NCI-H510A treated with DMSO at 0.1 percent for 48 hours (cell line): ENCODE measurements at places on chromosomes 16 and 17.

DNA sequence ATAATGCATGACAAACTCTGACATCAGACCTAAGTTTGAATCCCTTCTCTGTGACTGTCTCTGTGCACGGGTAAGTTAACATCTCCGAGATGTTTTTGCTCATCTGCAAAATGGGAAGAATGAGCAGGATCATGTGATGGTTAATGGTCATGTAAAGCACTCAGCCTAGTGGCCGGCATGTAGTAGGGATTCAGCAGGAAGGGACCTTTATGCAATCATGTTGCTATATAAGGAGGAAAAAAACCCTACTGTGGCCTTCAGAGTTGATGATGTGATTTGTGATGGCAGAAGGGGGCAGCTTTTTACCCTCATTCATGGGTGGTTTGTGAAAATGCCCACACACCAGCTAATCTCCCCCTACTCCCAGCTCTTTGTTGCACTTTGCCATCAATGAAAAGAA, 24.1 kb downstream of the CLEC16A start:
- DNase-seq = no peak

DNA sequence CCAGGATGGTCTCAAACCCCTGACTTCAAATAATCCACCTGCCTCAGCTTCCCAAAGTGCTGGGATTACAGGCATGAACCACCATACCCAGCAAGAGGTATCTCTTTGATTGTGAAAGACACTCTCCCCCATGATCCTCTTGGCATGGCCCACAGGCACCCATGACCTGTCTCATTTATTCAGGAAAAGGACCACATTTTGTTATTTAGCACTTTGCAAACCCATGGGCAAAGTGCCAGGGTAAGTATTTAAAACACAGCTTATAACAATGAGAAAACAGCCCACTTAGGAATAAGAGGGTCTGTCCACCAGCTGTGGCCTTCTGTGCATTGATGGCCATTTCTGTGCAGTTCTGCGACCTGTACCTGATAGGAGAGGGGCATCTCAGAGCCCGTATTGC, 12.8 kb upstream of the AKTIP start:
- no peak for DNase-seq

DNA sequence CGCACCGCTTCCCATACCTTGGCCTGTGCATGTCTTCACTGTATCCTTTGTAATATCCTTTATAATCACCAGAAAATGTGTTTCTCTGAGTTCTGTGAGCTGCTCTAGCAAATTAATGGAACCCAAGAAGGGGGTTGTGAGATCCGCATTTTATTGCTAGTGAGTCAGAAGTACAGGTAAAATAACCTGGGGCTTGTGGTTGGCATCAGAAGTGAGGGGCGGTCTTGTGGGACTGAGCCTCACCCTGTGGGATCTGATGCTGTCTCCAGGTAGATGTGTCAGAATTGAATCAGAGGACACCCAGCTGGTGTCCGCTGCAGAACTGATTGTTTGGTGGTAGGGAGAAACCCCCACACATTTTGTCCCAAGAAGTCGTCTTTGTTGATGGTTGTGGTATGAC, 382.4 kb downstream of the SNX29 start:
- no peak for DNase-seq

DNA sequence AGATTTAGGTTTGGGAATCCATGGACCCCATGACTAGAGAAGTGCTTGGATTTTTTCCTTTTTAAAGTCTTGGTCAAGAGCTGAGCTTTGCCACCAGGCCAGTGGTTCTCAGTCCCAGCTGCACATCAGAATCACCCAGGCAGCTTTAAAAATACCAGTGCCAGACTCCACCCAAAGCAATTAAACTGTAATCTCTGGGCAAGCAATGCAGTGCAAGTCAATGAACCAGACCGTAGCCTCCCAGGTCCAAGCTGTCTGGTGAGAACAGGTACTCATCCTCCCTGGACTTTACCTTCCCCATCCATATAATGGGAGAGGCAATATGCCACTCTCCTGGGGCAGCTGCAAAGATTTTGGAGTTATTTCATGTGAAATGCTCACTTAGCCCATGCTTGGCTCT, 223.1 kb upstream of the CDH5 start:
- DNase-seq = no peak

GRCh38 chr17:32954477-32954876, 26.5 kb downstream of the TMEM98 start:
- no peak for DNase-seq

- no peak for DNase-seq
Observed at GRCh38 chr17:5467416-5467815, 1.4 kb downstream of the DHX33 start.

GRCh38 chr17:55318081-55318480, 53.3 kb downstream of the HLF start:
- DNase-seq = no peak

GRCh38 chr16:51807551-51807950, 656.5 kb upstream of the SALL1 start:
- no peak for DNase-seq

DNA sequence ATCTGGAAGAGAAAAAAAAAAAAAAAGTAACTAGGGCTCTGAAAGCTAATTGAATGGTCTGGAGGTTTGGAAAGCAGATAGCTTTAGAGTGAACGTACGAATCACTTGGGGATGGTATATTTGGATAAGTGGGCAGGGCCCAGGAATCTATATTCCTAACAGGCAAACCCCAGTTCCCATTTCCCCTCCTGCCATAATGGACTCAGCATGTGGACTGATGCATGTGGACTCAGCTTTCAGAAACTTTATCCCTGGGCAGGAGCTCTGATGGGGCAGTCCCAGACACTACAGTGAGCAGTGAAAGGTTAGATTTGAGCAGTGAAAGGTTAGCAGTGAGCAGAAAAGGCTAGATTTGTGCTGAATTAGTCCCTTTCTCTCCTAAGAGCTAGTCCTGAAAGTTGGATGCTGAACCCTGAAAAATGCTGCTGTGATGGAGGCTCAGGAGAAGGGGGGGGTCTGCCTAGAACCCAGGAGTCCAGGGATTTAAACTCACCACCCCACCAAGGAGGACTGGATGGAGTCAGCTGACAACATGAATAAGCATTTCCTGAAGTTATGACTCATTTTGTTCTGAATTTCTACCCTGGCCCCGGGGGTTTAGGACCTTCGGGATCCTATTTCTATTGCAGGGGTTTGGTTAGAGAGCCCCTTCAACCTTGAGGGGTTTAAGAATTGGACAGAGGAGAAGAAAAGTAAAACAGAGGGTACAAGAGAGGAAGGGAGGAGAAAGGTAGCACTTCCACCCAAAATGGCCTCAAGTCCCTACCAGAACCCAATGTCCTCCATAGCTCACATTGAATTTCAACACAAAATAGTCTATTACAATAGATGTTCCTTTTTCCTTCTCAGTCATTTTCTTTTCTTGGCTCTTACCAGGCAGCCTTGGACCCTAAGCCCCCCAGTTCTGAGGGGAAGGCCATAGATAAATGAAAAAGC, 10.3 kb upstream of the FZD2 start:
- DNase-seq = no peak

DNA sequence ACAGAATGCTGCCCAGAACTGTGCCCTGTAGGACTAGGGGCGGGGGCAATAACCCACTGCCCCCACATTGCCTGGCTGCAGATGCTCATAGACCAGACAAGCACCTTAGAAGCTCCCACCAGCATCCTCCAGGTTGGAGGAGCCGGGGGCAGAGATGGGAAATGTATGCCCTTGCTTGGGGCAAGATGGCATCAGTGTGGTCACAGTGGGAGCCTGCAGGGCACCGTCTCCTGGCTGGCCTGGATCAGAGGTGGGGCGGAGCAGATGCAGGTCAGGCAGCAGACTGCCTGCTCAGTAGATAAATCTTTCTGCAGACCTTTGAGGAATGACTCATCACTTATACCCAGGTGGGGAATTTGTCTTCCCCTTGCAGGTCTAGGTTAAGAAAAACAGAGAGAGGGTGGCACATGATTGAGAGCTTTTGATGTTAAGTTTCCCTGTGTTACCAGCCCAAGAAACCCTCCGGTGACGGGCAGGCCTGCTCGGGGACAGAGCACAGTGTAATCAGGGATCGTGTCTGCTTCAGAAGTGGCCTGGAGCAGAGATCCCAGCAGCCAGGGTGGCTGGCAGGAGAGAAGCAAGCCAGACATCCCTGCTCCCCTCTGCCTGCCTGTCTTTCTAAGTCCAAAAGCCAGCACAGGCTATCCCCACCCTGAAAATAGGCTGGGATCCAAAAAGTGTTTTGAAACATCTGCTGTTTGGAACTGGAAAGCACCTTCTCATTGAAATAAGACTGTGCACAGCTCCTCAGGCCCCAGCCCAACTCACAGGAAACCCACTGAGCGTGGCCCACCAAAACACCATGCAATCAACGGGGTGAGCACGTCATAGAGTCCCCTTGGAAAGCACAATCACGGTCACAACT, 50.7 kb upstream of the RPL38 start:
- DNase-seq = peak; percentile 12

GRCh38 chr16:64276646-64277045, 845.2 kb downstream of the CDH11 start:
- DNase-seq = no peak

DNA sequence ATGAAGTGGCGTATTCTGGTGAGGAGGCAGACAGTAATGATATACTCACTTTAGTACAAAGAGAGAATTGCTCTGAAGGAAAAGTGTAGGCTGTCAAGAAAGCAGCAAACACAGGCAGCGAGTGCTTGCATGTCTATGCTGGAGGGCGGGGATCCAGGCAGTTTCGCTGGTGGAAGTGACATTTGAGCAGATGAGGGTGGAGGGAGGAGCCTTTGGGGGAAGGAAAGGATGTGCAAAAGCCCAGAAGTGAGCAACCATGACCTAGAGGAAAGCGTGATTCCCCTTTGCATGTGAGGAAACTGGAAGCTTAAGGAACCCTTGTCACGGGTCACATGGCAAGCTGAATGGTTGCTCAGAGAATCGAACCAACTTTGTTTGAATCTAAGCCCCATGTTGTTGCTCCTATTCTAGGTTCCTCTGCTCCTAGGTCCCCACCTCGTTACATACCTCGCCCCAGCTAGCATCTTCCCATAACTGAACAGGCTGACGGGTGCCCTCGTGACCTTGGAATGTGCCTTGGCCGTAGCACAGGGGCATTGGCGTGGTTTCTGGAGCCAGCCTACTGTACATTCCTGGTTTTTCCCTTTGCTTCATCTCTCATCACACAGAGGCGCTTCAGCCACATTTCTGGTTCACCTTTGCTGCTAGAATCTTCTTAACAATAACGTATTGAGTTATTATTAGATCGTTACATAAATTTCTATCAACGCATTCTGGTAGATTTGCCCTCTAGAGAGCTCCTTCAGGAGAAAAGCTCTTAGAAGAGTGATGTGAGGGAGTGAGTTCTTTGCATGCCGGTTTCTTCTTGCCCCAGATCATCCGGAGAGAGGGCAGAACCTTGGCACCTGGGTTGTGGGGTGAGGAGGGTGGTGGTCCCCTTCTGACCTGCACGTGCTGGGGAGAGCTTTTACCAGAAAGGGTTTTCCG, 191.8 kb downstream of the SNX29 start:
- no peak for DNase-seq

DNA sequence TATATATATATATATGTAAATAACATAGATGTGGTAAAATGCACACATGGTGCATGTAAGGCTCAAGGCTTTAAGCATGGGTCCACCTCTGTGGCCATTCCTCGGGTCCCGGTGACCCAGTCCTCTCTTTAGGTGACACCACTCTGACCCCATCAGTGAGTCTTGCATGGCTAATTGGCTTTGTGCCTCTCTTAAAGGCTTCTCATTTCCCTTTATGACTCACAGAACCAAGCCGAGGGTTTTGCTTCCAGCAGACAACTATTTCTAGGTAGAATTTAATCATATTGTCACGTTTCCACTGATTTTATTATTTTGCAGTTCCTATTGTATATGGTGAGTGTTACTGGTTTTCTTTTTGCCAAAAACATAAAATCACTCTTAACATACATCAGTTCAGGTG, 59.7 kb downstream of the PLCG2 start:
- no peak for DNase-seq
